ENCODE measurements at places on chromosomes 5 and 9.

GRCh38 chr9:121992571-121993212, 100.4 kb downstream of the TTLL11 start:
- peak; percentile 25 for DNase-seq

- DNase-seq, result no peak
These were observed 117.9 kb downstream of the HCN1 start for GRCh38 chr5:45578270-45578669.

- no peak for DNase-seq
These were observed 12.2 kb upstream of the CSNK1A1 start for GRCh38 chr5:149563466-149563865.

DNA sequence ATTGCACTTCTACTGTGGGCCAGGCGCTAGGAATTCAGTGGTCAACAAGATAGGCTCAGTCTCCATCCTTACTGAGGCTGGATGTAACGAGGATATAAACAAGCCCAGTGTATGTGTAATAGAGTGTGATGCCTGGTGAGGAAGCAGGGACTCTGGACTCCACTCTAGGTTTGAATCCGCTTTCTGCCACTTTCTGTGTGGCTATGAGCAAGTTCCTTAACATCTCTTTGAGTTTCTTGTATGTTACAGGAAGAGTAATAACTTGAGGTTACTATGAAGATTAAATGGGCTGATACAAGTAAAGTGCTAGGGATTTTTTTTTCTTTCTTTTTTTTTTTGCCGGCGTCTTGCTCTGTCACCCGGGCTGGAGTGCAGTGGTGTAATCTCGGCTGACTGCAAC, 12.4 kb downstream of the DOCK2 start:
- no peak for DNase-seq

DNA sequence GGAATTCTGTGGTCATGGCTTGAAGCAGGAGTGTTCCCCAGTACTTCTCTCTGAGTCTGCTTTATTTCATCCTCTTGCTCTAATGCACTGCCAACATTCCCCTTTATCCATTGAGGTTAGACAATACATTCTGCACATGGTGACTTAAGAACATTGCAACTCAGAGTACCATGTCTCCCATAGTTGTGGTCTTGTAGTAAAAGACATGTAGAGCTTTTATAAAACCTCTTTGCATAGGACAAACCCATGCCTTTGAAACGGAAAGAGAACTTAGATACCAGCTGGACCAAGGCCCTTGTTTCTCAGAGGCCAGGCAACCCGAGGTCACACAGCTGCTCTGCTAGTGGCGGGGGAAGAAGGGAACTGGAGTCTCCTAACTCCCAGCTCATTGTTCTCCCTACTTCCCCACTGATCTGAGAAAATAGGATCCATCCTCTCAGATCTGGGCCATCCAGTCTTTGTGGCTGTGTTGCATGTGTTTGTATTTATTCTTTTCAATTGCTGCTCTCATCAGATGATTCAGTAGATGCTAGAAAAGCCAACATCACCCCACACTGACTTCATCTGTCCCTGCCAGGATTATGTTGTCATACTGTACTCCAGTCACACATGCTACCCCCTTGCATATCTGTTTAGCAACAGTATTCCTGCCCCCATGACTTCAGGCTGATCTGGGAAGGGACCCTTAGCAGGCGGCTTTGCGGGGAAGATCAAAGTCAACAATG, 236.9 kb downstream of the SAXO1 start:
- no peak for DNase-seq

- no peak for DNase-seq
These were observed 61.0 kb upstream of the PCA3 start for GRCh38 chr9:76703270-76703669.

GRCh38 chr5:171606414-171607024, 179.1 kb upstream of the SMIM23 start:
- DNase-seq, result no peak

- no peak for DNase-seq
These were observed 11.4 kb downstream of the PHF2 start for GRCh38 chr9:93587651-93588347.

GRCh38 chr5:52859628-52860027, 71.9 kb downstream of the ITGA1 start:
- DNase-seq, result no peak

- DNase-seq, result no peak
These were observed 434 bp upstream of the FSD1L start for GRCh38 chr9:105447386-105447813.

DNA sequence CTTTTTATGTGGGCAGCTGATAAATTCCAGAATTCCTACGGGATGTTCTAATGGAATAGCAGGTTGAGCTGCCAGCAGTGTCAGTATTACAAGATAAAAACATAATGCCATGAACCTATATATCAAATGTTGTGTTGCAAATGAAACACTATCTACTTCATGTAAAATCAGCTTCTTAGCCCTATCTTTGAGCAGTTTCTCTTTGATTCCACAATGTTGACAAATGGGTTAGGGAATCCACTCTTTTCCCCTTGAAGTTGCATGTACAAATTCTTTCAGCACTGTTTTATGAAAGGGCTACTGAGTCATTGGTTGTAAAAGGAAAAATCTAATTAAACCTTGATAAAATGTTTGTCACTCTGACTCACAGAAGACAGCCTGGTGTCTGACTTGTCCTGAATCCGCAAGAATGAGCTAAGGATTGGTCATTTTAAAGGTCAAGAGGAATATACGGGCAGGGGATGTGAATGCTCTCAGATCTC, 950.6 kb upstream of the NUDT12 start:
- DNase-seq, result no peak

DNA sequence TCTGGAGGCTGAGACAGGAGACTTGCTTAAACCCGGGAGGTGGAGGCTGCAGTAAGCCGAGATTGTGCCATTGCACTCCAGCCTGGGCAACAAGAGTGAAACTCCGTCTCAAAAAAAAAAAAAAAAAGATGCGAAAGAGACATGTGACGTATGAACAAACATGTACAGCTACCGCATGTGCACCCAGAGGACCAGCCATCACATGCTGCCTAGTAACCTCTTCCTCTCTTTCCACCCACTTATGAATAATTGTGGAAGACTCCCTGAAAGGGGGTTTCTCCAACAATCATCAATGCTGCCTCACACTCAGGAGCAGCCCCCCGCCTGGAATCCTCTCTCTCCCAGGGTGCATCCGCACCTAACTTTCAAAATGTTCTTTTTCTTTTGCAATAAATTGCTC, 2.2 kb downstream of the SARDH start:
- DNase-seq, result no peak

DNA sequence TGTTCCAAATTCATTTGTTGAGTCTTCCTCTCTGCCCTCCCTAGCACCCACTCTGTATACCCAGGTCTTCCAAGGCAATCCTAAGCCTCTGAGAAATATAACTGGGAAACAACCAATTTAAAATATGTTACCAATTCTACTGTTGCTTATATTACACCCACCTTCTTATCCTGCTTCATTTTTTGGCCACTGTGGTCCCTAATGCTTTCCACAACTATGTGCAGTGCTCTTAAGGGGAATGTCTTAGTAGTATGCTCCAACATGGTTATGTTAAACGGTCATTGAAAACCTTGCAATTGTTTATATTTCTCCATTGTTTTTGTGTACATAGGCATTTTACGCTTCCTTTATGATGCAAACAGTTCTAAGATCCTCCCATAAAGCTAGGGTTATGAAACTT, 273.1 kb upstream of the HAPLN1 start:
- no peak for DNase-seq

- DNase-seq, result no peak
These were observed 21.0 kb downstream of the MACROH2A1 start for GRCh38 chr5:135377751-135378680.

GRCh38 chr5:107322936-107323335, 347.8 kb downstream of the EFNA5 start:
- no peak for DNase-seq

- no peak for DNase-seq
These were observed 196.2 kb downstream of the SLCO4C1 start for GRCh38 chr5:102099766-102100331.

DNA sequence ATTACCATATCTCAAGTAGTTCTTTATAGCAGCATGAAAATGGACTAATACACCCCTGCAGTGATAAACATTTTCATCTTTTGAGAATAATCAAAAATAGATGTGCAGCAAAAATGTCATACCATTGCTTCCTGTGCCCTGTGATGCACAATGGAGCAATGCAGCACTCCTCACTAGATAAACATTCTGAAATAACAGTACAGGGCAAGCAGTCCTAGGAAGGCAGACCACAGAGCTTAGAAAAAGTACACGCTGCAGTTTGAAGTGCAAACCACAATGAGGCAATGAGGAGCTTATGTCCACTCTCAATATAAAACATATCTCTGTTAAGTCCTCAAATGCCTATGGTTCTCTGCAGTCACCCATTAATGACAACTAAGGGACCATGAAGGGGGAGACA, 367.6 kb downstream of the PDE4D start:
- no peak for DNase-seq

DNA sequence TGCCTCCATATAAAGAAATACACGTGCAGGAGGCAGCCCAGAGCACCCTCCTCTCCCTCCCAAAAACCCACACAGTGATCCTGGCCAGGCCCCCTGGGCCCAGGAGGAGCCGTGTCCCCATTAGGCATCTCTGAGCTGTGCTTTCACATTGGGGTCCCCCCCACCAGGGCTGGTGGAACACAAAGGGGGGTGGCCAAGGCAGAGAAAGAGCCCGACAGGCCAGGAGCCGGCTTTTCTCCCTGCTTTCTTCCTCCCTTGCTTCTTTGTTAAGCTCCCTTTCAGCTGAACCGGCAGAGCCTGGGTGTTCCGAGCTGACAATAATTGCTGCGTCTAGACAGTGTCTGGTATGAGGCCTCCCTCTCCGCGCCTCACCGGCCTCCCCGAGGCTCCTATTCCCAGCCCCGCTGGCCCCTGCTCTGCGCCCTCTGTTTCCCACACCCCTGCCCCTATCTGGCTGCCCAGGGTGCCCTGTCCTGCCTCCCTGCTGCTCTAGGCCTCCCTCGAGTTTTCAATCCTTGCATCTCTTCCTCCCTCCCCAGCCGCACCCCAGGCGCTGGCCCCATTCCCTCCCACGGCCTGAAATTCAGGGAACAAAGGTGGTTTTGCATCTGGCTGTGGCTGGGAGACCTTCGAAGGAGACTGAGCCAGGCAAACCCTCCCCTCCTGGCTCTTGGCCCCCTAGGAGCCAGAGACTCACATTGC, 120.6 kb downstream of the C9orf50 start:
- no peak for DNase-seq

DNA sequence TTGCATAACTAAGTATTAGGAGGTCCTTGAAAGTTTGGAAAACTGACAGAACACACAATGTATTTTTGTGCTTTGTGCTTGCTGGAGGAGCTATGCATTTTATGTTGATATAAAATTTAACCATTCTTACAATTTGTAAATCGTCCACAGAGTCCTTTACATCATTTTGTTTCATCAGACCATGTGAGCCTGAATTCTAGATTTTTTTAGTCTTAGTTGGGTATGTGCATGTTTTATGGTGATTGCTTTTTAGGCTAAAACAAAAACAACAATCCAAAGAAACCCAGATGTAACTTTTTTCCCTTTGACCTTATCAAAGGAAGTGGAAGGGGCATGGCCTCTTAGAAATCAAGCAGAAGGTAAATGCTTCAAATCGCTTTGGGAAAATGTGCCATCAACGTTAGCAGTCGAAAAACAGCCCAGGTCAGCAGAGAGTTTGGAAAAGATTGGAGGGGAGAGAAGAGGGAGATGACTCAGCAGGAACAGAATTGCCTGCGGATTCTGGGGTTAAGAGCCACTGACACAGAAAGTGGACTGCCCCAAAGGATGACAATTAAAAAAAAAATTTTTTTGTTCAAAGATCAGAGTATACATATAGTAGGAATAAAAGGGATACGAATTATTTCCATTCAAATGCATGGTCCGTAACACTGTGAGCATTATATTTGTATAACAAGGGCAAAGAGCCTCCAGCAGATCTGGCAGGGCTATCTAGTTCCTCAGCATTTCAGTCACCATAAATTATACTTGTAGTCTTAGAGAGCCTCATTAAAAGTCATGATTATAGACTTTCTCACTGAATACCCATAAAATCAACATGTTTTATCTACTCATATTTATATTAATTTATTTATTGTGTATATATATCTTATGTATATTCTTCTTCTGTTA, 253.5 kb upstream of the HAPLN1 start:
- DNase-seq, result no peak

DNA sequence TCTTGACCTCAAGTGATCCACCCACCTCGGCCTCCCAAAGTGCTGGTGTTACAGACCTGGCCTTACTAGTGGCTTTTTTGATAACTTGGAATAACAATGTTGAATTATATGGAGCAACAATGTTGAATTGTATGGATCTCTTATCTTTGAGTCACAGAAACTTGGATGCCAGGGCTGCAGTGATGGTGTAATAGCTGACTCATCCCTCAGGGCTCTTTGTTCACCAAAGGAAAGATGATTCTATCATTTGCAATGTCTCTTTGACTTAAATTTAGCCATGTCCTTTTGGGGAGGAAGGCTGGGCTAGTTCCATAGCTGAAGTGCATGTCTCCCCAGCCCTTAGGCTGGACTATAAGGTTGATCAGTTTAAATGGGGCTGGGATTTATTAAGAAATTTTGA, 172.3 kb downstream of the PDZD2 start:
- DNase-seq, result no peak

- DNase-seq, result no peak
These were observed 1.1 kb upstream of the AKNA start for GRCh38 chr9:114388764-114389375.

- no peak for DNase-seq
These were observed 221.8 kb downstream of the MEF2C start for GRCh38 chr5:88660947-88661805.

Data from stimulated activated CD4-positive, alpha-beta T cell treated with anti-CD3 and anti-CD28 coated beads, Interleukin-4, amount 100 ng/mL, for 4 hours (primary cell).